ENCODE measurements at places on chromosomes 2 and 18.

GRCh38 chr18:10518595-10519255, 7.1 kb upstream of the NAPG start:
- no peak for DNase-seq
- no peaks in the 10 kb centered on the region for H3K4me1 ChIP-seq
- no peak overlapping the region for H3K4me3 ChIP-seq
- H3K27ac ChIP-seq: no peak overlapping the region
- H3K27me3 ChIP-seq: no peaks in the 10 kb centered on the region

- H3K4me3 ChIP-seq: no peak overlapping the region
- H3K4me1 ChIP-seq: peaks cover 3% of the 10 kb centered on the region
- no peaks in the 10 kb centered on the region for H3K36me3 ChIP-seq
Measured at GRCh38 chr18:40957533-40958070, 997.4 kb upstream of the PIK3C3 start.

- no peaks in the 10 kb centered on the region for H3K27me3 ChIP-seq
- H3K36me3 ChIP-seq: no peaks in the 10 kb centered on the region
- no peaks in the 10 kb centered on the region for H3K4me1 ChIP-seq
- no peak overlapping the region for H3K4me3 ChIP-seq
- H3K27ac ChIP-seq: no peak overlapping the region
- no peak for DNase-seq
Measured at GRCh38 chr18:51912381-51912780, 427.6 kb upstream of the DCC start.

DNA sequence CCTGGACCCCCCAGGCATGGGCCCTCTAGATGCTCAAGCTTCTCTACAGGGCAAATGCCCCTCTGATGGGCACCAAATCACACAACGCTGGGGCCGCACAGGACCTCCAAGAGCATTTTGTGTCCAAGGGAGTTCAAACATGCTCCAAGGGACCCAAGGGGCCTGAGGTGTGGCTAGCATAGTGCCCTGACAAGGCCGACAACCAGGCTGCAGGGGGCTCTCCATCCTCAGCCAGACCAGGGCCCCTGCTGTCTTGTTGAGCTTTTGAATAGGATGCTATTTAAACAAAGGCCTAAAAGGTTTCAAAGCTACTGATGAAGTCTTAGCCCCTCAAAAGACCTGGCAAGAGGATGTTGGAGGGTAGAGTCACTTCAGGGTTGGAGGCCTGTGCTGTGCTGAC, 33.1 kb downstream of the EN1 start:
- no peaks in the 10 kb centered on the region for H3K4me1 ChIP-seq
- no peak for DNase-seq
- no peaks in the 10 kb centered on the region for H3K36me3 ChIP-seq
- H3K27ac ChIP-seq: no peak overlapping the region
- H3K4me3 ChIP-seq: no peak overlapping the region
- H3K27me3 ChIP-seq: peaks cover 19% of the 10 kb centered on the region

All from RWPE2 (cell line).